ENCODE measurements at places on chromosomes 5 and 9.
A peak's percentile ranks its signal among the peaks of the same experiment; 100 is the strongest.

GRCh38 chr9:32442433-32442832 lies 58.0 kb downstream of the ACO1 start:
- DNase-seq = no peak

DNA sequence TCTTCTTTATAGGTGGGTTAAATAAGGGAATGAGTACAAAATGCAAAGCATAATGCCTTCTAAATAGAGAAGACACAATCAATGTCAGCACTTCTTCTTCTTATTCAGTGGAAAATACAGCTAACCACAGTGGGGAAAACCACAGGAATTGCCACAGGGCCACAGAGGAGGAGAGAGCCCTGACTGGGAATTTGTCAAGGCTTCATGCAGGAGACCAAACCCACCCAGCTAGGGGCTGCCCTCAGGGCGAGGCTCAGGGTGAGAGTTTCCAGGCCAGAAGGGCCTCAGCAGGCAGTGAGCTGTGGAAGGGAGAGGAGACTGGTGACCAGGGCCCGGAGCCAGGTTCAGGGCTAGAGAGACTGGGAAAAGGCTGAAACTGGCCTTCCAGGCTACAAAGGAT lies 279.1 kb downstream of the MSX2 start:
- no peak for DNase-seq

DNA sequence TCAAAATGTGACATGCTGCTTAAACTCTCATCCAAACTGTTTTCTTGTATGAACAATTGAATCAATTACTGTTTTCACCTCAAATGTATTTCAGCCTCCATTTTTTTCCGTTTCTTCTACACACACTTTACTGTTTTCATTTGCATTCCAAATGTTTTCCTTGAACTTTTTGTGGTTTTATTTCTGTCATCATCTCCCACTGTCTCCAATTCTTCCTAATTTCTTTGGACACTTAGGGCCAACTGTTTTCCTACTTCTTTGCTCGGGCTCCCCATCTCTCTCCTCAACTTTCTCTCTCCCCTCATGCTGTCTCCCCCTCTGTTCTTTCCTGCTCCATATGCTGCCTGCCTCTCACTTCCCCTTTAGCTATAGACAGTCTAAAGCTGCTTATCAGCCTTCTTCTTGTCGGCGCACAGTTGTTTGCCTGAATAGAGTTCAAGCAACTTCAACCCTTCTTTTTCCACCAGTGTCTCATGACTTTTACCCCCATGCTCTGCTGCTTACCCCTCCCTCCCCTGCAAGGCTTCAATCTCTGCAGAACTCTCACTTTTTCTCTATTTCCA lies 443.4 kb downstream of the DTWD2 start:
- no peak for DNase-seq

DNA sequence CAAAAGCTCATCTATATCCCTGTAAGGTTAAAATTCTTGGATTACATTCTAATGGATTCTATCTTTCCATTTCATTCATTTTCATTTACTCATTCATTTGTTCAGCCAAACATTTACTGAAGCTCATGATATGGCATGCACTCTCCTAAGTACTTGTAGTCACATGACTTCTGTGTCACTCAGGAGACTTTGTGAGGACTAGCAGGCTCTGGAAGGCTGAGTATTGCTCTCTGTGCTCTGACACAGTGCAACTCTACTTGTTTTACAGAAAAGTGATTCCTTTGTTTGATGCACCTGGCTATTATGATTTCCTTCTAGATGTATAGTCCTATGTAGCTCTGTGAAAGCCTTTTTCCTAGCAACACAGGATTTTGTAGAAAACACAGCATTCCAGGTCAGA lies 53.0 kb downstream of the YIPF5 start:
- no peak for DNase-seq

DNA sequence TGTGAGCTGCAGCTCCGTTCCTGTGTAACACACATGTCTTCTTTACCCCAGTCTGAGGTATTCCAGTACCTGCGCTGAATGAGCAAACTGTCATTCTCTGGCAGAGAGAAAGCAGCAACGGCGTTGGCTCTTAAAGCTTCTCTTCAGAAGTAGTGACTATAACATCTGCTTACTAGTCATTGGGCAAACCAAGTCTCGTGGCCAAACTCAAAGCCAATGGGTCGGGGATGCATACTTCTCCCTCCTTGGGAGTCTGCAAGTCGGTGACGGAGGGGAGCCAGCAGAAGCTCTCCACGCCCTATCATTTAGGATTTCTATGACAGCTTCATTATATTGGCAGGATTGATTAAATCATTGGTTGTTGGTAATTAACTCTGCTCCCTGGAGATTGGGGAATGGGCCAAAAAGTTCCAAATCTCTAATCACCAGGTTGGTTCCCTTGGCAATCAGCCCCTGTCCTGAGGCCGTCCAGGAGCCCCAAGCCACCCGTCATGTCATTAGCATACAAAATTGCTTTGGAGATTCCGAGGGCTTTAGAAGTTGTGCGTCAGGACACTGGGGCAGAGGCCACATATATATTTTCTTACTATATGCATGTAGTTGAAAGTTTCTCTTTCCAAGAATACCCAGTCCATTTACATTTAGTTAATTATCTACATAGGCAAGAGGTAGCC lies 44.9 kb downstream of the ZNF354A start:
- no peak for DNase-seq

DNA sequence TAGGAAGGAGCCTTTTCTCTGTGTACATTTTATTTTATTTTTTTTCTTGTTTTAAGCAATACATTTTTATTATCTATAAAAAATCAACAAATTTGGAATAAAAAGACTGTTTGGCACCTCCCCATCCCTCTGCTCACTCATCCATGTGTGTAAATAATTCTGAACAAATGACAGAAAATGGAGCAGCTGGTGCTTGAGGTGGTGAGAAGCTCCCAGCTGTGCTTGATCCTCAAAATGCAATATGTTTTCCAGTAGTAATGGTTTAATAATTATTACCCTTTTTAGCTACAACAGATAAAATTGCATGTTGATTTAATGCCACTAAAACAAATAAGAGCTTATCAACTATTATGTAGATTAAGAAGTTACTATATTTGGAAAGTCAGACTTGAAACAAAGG lies 132.5 kb downstream of the CDH18 start:
- DNase-seq = no peak

DNA sequence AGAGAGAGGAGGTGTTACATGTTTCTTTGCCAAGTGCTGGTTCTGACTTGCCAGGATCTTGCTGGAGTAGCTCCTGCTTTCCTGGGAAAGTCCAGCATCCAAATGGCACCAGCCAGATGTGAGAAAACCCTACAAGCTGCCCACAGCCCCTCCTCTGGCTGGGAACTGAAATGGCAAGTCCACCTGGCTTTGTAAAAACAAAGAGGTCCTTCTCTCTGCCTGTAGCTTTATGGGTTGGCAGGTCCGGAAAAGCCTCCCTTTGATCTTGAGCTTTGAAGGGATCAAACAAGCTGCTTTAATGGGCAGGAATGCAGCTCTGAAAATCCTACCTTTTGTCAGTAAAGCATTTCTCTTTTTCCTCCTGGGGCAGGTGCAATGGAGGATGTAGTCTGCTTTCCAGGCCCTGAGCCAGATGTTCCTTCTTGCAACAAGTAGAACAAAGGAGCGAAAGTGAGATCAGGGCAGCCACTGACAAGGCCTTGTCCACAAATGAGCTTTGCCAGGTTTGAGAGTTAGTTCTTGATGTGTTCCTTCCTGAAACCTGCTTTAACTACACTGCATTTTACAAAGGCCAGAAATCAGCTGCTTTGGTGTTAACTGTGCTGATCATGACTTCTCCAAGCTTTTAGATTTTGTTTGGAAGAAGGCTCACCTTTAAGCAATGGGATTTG lies 456.7 kb downstream of the ZNF608 start:
- DNase-seq = peak; percentile 13

DNA sequence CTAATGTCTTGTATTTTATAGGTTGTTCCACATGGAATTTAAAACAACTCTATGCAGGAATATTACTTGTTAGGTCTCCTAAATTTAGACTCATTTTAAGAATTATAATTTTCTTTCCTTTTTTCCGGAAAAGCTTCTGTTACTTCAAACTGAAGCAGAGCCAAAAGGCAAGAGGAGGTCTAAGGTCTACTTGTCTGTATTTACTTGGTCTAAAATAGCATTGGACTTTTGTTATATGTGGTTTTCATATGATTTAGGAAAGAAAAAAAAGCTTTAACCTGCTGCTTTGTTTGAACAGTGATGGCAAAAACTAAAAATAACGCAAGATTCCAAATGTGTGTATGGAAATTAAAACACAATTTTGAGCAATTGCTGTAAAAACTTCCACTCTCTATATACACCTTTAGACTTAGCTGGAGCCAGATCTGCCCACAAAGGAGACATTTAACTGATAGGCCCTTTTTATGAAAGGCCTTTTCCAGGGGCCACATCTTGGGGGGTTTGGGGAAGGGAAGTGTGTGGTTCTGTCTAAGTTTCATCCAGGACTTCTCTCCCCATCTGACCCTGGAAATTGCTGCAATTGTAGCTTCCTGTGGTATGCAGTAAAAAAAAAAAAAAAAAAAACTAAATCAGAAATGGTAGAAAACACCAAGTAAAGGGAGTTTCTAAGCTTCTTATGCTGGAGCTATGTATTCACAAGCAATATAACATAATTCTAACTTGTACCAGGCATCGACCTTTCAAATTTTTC lies 307.7 kb upstream of the MEF2C start:
- no peak for DNase-seq

- DNase-seq = no peak
Observed at GRCh38 chr5:172145870-172146747, 41.9 kb downstream of the STK10 start.

GRCh38 chr9:85514256-85514655 lies 227.5 kb downstream of the AGTPBP1 start:
- DNase-seq = no peak

GRCh38 chr9:35027860-35028259 lies 38.3 kb downstream of the DNAJB5 start:
- no peak for DNase-seq

- no peak for DNase-seq
Observed at GRCh38 chr9:68470067-68470466, 70.6 kb downstream of the TMEM252 start.

DNA sequence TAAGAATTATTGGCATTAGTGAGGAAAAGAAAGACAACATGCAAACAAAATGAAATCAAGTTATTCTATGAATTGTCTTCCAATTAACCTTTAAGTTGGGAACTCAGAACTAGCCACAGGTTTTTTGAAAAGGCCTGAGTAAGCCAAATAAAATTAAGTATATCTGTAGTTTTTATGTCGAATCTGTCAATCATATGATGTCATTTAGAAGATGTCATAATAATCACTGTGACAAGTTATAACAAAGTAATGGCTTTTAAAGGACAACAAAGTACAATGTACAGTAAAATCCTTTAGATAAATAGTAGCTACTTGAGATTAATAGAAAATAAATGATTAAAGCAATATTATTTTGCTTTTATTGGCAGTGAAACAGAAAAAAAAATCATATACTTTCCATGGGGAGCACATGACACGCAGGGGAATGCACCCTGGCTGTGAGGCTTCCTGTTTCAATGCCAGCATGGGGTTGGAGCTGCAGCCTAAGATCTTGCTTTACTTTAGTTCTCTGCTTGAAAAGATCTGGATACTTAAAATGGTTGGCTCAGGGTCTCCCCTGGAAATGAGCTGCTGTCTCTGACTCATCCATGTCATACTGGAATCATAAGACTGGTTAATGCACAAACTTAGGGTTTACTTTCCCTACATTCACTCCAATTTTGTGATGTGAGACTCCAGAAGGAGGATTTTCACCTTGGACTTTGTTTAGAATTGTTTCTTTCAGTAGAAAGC lies 284.3 kb downstream of the TAF11L14 start:
- no peak for DNase-seq

DNA sequence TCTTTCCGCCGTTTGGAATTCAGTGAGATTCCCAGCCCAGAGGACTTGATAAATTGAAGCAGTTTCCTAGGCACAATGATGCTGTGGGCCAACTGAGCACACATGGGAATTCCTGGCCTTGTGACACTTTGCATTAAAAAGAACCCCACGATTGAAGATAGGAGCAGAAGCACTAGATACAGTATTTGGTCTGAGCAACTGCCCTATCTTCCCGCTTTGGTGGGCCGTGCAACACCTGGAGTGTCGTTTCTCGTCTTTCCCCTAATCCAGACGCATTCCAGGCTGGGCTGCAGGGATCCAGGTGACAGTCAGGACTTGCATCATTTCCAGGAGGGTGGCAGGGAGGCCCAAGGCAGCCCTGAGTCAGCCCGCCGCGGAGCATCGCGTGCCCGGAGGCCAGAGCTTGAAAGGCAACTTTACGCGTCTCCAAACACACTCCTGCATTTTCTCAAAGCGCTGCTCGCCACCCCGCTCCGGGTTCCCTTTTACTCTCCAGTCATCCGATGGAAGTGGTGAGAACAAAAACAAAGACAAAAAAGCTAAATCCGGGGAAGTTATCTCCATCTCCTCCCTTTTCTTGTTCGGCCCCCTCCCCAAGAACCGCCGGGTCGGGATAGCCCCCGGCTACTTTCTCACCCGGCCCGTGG lies 753 bp upstream of the STC2 start:
- DNase-seq = peak; percentile 64

DNA sequence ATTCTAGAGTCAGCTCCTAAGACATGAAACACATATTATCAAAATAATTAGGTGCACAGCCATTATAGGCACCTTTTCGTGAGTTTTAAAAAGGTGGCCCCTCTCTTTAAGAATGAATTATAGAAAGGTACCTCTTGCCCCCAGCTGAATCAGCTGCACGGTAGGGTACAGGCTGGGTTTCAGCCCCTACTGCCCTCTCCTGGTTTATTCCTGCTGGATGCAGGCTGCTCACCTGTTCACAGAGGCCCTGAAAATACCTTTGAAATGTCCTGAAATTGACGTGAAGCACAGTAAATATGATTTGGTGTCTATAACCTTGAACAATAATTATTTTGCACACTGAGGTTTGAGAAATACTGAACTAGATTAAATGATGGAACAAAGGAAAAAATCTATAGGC lies 504.8 kb upstream of the SGCD start:
- DNase-seq = no peak
